ENCODE measurements at places on chromosomes 12 and 14.

- DNase-seq: no peak
These were observed 253.3 kb downstream of the AEBP2 start for GRCh38 chr12:19692566-19692965.

DNA sequence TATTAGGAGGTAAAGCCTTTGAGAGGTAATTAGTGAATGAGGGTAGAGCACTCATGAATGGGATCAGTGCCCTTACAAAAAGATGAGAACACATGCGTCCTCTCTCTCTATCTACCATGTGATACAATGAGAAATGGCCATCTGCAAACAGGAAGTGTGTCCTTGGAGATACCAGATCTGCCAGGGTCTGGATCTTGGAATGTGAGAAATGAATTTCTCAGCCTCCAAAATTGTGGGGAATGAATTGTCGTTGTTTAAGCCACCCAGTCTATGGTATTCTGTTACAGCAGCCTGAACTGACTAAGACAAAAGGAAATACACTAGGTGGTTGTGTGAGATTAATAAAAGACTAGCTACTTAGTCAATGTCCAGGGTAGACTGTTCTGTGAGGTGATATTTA, 366.6 kb downstream of the NELL2 start:
- no peak for DNase-seq

DNA sequence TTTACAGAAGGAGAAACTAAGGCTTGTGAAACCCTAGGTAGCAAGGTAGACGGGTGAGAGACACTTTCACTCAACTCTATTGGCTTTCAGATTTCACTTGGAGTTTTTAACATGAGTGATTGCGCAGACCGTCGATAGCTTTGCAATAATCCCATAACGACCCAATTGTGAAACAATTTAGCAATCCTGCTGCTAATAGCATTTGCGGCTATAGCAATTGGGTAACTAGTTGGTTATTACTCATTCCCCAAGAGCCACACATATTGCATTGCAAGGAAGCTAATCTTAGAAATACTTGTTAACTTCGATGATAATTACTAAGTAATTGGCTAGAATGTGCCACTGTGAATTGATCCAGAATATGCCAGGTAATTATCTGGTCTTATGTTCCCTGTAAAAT, 159.9 kb upstream of the NOS1 start:
- no peak for DNase-seq

DNA sequence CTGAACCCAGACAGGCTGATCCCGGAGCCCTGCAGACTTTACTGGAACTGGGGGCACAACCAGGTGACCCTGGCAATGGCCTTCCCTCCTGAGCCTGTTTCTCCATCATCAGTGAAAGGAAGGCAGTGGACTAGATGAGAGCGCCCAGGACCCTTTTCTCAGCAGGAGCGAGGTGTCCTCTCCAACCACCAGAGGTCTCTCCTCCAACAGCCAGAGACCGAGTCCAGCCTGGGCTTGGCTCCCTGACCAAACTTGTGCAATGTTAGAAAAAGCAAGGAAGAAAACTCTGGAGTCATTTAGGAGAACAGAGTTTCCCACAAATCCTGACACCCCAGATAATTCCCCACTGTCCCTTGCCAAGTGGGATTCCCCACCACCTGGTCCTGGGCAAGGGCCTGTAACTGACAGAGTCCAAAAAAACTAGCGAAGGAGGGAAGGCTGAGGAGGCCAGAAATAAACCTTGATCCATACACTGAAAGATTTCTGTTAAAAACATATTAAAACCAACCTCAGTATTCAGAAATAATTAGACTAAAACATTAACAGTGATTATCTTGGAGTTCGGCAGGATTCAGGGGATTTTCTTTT, 9.0 kb downstream of the RPS6KL1 start:
- peak; percentile 26 for DNase-seq

DNA sequence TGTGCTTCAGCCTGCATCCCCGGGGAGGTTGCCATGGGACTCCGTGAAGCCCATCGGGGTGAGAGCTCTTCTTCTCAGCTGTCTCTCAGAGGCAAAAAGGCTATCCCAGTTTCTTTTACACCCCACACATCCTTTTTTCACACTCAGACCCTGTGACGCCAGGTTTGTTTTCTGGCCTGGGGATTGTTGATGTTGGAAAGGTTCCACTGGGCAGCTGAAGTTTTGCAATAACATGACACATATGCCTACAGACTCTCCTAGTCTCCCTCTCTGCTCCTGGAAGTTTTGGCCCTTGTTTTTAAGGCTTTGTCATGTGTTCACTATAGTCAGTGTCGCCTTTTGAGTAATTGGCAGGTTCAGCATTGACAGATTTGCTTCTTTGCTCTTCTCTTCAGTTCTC, 118.6 kb downstream of the SMOC1 start:
- no peak for DNase-seq

- no peak for DNase-seq
These were observed 373.3 kb downstream of the PRKD1 start for GRCh38 chr14:29554335-29554734.

- DNase-seq: peak; percentile 14
These were observed at the start of gene ZNF705A for GRCh38 chr12:8156845-8157244. ZNF705A (plus strand) TSS chr12:8157015; CDS start chr12:8172626, 15,611 bp downstream.

DNA sequence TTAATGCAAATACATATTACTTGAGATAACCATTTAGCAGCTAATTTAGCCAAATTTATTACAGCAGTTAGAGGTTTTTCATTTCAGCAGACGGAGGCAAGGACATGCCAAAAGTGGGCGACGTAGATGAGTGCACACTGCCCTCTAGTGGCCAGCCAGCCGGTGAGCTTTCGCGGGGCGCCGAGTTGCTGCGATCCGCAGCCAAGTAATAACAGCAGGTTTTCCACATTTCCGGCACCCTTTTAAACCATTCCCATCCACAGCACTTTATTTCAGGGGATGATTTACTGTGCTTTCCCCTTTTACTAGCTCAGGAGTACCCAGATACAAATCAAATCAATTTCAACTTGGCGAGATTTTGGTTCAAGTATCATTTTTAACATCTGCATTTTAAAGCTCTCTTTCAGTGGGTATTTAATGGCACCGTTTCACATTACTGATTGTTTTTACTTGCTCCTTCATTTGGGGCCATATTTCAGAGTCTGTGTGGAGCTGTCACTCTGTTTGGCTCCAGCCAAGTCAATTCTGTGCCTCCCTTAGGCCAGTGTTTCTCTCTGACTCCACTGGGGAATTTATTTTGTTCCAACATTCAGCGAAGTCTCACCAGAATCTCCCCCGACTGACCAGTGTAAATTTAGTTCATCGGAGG, 158.0 kb downstream of the EGLN3 start:
- peak; percentile 19 for DNase-seq

DNA sequence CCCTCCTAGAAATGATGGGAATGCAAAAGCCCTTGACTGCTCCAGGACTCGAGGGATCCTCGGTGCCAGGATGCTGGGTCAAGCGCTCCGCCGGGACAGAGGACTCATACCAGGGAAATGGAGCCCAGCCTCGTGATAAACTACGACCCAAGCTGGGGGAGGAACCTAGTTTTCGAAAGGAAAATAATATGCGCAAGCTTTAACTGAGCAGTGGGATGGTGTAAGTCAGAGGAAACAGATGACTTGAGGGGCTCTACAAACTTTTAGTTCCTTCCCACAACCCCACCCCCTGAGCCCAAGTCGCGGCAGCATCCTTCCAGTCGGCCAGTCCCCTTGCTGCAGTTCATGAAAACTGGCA, 654 bp upstream of the SUPT16H start:
- no peak for DNase-seq

DNA sequence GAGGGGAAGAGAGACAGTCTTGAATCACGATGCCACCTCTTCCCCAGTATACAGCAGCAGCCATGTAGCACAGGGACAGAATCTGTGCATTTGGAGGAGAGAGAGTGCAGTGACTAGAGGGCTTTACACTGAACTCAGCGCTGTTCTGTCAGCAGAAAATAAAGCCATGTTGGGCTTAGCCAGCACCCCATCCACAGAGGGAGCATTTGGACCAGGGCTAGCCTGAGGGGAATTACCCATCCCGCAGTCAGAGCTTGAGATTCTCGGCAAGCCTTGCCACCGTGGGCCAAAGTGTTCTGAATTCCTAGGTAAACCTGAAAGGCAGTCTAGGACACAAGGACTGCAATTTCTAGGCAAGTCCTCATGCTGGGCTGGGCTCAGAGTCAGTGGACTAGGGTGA, 120.4 kb upstream of the CNOT2 start:
- DNase-seq: no peak

DNA sequence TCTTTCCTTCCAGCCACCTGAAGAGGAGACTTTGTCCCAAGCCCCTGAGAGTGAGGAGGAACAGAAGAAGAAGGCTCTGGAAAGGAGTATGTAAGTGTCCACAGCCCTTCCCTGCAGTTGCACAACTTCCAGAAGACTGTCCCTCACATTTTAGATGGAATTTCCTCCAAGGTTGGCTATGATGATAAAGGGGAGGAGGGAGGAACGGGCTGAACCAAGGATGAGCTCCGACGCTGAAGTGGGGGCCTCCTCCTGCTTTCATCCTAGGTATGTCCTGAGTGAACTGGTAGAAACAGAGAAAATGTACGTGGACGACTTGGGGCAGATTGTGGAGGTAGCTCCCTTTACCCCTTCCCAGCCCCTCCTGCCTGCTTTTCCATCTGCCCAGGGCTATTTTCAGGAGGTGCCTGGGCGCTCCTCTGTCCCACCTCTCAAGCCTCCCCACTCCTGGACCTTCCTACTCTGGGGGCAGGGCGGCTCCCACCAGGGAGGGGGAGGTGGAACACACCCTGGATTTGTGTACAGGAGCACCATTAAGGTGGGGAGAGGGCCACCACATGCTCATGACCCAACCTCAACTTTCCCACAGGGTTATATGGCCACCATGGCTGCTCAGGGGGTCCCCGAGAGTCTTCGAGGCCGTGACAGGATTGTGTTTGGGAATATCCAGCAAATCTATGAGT, 2.3 kb downstream of the ARHGEF25 start:
- DNase-seq: no peak

GRCh38 chr14:103198131-103199105, 75.2 kb downstream of the TNFAIP2 start:
- no peak for DNase-seq

- DNase-seq: no peak
These were observed 28.6 kb upstream of the PTPRO start for GRCh38 chr12:15293731-15294130.

- no peak for DNase-seq
These were observed 16.8 kb upstream of the OAS2 start for GRCh38 chr12:112961536-112961935.

DNA sequence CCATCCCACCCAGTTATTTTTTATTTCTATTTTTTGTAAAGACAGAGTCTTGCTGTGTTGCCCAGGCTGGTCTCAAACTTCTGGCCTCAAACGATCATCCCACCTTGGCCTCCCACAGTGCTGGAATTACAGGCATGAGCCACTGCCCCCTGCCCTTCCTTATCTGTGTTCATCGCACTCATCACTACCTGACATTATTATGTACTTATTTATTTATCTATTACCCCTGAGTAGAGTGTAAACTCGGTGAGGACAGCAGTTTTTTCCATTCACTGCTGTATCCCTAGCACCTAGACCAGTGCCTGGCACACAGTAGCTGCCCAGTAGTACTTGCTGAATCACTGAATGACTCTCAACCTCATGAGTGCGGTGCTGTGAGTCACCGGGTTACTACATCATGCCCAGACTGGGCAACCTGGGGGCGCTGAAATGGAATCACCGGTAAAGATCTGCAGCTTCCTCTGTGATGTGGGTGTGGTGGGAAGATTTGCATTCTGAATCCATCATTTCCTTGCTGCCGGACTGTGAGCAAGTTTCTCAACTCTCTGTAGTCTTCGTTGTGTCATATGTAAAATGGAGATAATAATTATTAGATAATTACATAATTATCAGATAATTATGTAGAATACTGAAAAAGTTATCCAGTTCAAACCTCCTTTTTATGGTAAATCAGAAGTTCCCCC, 81.9 kb upstream of the USP44 start:
- DNase-seq: peak; percentile 3

GRCh38 chr12:39047539-39048262, 142.3 kb upstream of the CPNE8 start:
- no peak for DNase-seq

DNA sequence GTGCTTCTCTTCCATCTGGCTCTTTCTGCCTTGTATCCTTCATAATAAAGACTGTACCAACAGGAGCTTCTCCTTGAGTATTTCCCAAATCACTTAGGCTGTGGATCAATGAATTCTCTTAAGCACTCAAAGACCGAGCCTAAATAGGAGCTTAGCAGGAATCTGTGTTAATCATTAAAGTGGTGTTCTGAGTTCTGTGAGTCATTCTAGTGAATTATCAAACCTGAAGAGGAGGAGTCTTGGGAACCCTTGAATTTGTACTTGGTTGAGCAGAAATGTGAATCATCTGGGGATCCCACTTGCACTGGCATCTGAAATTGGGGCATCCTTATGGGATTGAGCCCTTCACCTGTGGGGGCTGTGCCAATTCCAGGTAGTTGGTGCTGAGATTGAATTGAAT, 946.2 kb downstream of the BCL11B start:
- DNase-seq: no peak

DNA sequence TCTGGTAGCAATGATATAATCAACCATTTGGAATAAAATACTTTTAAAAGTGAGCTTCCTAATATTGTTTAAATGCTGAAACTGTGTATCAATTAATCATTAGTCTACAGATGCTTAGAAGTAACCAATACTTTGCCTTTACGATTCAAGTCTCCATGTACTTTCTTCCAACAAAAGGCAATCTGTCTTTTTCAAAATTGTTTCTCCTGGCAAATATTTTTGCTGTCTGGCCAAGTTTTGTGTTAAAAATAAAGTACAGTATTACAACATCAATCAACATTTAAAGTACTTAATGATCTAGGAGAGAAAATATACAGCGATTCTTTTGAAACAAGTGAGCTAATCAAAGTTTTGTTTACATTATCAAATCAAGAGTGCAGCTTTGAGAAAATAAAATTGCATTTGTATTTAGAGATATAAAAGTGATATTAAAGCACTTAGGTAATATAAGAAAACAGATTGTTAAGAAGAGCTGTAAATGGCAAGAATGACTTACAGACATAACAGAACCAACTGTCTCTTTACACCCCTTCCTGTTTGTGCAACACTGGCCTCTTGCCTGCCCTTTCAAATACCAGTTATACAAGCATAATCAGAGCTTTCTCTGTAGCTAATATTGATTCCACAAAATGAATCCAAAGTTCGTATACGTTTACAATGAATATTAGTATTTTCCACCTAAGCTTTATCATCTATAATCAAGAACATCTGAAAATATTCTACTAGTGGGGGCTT, 38.2 kb upstream of the FBLN5 start:
- no peak for DNase-seq

DNA sequence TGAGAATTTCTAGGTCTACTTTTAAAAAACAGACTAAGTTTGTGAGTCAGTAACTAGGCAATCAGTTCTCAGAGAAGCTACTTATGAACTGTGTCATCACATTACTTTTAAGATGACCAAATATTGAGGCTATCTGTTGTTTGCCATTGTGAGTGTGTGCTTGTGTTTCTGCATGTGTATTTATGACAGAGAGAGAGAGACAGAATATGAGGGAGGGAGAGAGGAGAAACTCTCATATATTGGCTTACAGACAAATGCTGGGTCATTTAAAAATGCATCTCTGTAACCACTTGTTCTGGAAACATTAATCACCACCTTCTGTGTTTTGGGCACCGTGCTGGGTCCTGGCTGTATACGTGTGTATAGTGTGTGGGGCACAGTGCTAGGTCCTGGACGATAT, 161.5 kb upstream of the FRMD6 start:
- DNase-seq: no peak

- DNase-seq: no peak
These were observed 1538.3 kb upstream of the SEL1L start for GRCh38 chr14:83071888-83072501.

All from CD4-positive, alpha-beta T cell treated with Interferon alpha-2 for 1 hour (primary cell).